ENCODE measurements at places on chromosomes 6 and 20. TPM values are rescaled to one million over a fixed set of nuclear protein-coding genes. Genes with fewer than 3 reads are reported as not detected.
A peak's percentile ranks its signal among the peaks of the same experiment; 100 is the strongest.

DNA sequence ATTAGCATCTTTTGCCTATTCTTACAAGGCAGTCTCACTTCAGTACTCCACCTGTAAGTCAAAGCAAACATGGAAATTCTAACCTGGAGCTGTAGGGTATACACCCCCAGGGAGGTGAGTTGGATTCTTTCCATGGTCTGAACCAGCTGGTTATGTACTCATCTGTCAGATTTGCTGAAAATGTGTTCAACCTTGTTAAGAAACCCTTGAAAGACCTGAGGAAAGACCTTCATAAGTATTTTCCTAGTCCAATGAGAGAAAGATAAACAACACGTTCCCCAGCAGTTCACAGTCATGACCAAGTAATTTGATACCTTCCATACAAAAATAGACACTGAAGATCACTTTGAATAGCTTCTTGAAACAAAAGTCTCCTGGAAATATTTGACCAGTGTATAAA, 42.5 kb downstream of the ID4 start:
- no peak for DNase-seq

- DNase-seq = peak; percentile 95
Observed at GRCh38 chr20:25310268-25310920, 62.5 kb downstream of the PYGB start.

DNA sequence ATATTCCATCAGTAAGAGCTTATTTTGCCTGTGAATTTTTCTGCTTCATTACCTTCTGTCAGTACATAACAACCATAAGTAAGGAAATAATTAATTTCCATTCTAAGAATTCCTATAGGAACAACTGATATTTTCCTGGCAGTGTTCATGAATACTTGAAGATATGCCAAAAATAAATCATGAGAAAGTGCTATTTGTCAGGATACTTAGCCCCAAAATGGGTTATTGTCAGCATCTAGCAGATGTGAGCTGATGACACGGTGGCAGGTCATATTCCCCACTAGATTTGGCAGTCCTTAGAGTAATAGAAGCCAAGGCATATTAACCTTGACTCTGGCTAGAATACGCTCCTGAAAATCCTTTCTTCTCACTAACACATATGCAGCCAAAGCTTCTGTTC, 43.2 kb upstream of the CRISP1 start:
- no peak for DNase-seq

GRCh38 chr6:73030791-73031782, 194.2 kb downstream of the KHDC1L start:
- no peak for DNase-seq

KCNK17 gene
- total RNA-seq = not detected

GRCh38 chr20:16209951-16210361, 363.3 kb downstream of the KIF16B start:
- no peak for DNase-seq

DNA sequence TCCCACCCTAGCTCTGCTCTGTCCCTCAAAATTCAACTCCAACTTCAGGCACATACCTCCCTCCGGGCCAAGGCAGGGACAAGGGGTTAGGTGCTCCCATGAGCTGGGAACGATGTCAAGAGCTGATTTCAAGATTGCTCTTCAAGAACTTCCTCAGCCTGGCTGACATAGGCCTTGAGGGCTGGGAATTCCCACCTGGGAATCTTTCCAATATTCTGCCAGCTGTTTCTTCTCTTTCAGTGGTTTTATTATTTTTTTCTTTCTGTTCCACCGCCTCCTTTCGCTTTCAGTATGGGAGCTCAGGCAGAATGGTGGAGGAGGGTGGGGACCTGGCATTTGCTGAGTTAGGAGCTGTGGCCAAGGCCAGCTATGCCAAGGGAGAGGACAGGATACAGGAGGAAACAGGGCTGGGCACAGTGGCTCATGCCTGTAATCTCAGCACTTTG, 33.7 kb downstream of the SRSF3 start:
- DNase-seq = peak; percentile 91

DNA sequence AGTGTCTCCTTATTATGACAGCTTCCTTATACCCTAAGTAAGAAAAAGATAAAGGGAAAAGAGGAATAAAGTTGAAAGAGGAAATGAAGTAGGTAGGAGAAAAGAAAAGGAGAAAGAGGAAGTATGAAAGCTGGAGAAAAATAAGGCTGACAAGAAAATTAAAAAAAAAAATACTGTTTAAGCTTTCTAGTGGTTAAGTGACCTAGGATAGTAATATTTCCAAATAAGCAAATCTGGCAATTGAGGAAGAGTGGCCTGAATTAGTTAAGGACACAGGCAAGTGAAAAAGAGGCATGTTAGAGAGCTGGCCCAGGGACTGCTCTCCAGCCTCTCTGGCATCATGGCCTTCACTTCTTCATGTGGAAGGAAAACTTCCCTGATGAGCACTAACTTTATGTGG, 76.5 kb upstream of the ADGRF1 start:
- DNase-seq = no peak
